ENCODE measurements at places on chromosomes 3 and 15. TPM values are rescaled to one million over a fixed set of nuclear protein-coding genes. Genes with fewer than 3 reads are reported as not detected.

EBLN2 gene
- 11.5 TPM for total RNA-seq

MORC1 gene
- not detected for total RNA-seq

DNA sequence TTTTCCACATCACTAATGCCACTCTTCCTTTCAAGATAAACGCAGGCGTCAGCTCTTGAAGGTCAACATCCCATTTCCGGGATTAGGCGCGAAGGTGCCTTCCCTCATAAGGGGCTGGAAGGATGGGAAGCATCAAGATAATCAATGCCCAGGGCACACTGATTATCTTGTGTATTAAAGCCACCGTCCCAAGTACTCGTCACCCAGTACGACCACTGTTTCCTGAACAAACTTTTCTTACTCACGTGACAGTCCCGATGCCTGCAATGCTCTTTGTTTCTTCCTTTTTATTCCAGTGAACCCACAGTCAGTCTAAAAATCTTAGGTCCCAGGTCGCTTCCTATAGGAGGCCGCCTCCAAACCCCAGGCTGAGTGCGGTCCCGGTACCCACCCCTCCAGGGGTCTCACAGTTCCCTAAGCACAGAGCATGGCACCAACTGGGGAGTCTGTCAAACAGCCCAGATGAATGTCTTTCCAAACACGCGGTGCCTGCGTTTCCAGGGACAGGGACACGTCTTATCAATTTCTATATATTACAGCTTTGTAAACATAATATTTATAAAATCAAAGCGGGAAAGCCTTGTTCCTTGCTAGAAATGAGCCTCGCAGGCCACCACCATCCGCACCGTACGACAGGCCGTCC, 589 bp downstream of the ANAPC13 start:
- DNase-seq, result no peak

DNA sequence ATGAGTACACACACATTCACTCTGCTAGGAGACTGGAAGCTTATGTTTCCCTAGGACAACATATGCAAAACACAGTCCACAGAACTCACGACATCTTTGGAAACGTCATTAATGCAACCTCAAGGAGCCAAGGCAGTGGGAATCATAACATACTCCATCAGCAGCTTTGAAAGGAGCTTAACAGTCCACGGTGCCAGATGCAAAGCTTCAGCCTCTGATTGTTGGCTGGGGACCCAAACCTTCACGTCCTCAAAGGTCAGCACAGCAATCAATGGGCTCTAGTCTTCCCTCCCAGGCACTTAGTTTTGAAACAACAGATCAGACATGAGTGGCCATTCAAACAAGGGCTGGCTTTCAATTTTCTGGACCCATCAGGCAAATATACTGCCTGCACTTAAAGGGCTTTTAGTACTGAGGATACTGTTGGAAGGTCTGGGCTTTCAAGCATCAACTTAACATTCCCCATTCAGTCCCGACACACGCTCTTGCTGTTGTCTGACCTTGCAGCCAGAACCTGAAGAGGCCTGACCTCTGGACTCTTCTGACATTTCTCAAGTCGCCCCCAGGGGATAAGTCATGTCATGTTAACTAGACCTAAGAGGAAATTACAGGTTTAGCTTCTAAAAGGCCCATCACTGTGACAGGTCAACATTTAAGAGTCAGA, 223.0 kb downstream of the PDZRN3 start:
- no peak for DNase-seq
